ENCODE measurements at places on chromosomes 4 and X.
A peak's percentile ranks its signal among the peaks of the same experiment; 100 is the strongest.

DNA sequence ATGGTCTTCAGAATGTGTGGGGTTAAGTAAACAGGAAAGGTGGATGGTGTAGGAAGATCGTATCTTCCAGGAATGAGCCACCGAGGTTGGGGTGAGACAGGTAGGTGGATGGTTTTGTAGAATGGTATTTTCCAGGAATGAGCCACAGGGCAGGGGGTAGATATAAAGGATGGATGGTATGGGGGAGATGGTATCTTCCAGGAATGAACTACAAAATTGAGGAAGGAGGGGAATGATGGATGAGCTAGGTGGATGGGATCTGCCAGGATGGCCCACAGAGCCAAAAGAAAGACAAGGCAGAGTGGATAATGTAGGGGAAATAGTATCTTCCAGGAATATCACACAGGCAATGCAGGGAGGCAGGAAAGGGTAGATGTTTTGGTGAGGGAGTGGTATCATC, 60.0 kb downstream of the MAOA start:
- no peak for DNase-seq
- H3K27me3 ChIP-seq, result no peaks in the 10 kb centered on the region
- no peaks in the 10 kb centered on the region for H3K4me1 ChIP-seq
- H3K27ac ChIP-seq, result no peak overlapping the region

DNA sequence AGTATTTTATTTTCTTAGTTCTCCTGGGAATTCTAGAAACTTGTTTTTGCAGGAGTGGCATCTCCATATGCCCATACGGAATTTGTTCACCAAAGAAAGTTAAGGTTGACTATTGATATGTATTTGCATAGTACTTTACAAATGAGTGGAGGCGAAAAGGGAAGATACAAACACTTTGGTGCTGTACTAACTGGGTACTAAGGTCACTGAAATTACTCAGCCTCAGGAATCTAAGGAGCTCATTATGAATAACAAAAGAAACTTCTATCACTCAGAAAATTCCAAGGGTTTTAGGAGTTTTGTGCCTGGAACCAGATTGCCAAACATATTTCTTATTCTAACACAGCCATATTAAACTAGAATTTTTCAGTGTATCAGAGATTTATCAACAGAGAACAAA, 27.4 kb upstream of the TMPRSS11B start:
- H3K27me3 ChIP-seq, result no peaks in the 10 kb centered on the region
- no peak overlapping the region for H3K4me3 ChIP-seq
- DNase-seq, result peak; percentile 77

DNA sequence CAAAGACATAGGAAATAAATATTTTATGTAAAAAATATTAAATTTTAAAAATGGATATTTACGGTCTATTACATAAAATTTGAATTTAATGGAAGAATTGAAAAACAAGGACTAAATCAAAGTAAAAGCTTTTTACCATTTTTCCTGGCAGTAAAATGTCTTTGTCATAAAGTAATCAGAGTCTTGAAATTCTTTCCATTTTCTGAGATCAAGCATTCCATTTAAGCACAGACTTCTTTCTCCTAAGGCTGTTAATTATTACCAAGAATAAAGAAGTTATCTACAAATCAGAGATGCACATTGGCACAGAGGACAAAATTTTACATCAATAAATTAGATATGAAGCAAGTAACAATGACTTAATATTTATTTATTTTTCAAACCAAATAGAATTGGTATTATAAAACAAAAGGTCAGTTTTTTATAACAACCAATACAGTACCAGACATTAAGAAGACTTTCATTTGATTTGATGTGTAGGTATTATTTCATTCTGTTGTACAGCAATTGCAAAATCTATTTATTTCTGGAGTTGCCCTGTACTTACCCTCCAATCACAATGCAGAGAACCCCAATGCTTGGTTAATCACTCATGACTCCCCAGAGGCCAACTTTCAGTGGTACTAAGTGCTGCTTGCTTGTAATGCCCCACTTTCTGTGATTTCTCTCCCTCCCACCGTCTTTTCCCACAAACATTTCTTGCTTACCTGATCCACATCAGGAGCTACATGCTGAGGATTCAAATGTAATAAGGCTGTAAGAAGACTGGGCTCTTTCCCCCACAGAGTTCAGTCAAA, 254.6 kb downstream of the GASK1B start:
- H3K36me3 ChIP-seq, result no peaks in the 10 kb centered on the region
- no peaks in the 10 kb centered on the region for H3K27me3 ChIP-seq
- no peaks in the 10 kb centered on the region for H3K4me1 ChIP-seq
- DNase-seq, result no peak
- no peak overlapping the region for H3K27ac ChIP-seq
- H3K4me3 ChIP-seq, result no peak overlapping the region

DNA sequence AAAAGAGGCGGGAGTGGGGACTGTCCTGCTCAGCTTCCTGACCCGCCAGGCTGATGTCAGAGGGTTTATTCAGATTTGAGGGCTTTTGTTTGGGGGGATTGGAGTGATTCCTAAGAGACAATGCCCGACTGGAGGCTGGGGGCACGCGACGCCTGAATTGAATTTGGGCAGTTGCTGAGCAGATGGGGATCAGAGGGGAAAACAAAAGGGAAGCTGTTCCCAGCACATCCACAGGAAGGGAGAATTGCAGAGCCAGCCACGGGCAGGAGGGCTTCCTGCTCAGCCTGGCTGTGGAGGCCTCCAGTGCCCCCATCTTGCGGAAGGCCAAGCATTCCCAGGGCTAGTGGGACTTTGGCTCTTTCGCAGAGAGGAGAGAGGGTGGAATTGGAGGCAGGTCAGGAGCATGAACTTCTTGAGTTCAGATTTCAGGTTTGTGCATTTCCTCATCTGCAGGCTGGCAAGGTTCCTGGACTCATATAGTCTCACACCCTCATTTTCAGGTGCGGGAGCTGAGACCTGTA, 162.8 kb downstream of the NHS start:
- no peak overlapping the region for H3K27ac ChIP-seq
- no peak overlapping the region for H3K4me3 ChIP-seq
- no peaks in the 10 kb centered on the region for H3K4me1 ChIP-seq
- H3K27me3 ChIP-seq, result no peaks in the 10 kb centered on the region
- H3K36me3 ChIP-seq, result no peaks in the 10 kb centered on the region
- no peak for DNase-seq

GRCh38 chr4:26484032-26484515, 6.2 kb downstream of the CCKAR start:
- H3K36me3 ChIP-seq, result no peaks in the 10 kb centered on the region
- no peaks in the 10 kb centered on the region for H3K4me1 ChIP-seq
- H3K27me3 ChIP-seq, result no peaks in the 10 kb centered on the region
- H3K27ac ChIP-seq, result no peak overlapping the region
- no peak overlapping the region for H3K4me3 ChIP-seq

- H3K36me3 ChIP-seq, result no peaks in the 10 kb centered on the region
- no peaks in the 10 kb centered on the region for H3K4me1 ChIP-seq
- no peaks in the 10 kb centered on the region for H3K27me3 ChIP-seq
- no peak overlapping the region for H3K4me3 ChIP-seq
- DNase-seq, result no peak
These were observed 1067.7 kb upstream of the PABPC4L start for GRCh38 chr4:135269125-135269890.

DNA sequence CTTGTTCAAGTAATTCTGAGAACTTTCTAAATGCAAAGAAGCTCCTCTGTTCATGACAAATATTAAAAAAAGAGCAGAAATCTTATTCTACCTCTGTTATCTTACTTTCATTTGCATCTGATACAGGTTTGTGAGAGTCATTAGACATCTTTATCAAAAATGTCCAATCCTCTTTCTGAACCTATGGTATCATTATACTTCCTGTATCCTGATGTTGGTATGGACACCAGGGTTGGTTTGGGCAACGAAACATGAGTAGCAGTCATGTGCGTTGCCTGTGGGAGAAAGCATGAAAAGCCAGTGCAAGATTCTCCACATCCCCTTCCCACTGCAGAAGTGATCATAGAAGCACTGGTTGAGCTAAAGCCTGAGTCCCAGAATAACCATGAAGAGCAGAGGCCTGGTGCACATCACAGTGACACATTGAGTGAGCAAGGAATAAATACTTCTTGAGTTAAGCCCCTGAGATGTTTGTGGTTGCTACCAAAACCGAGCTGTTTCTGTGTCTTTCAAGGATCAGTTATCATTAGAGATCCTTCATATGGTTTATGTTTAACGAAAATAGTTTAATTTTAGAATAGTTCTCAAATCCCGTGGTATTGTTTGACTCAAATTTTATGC, 197.2 kb downstream of the BANK1 start:
- no peak overlapping the region for H3K27ac ChIP-seq
- no peaks in the 10 kb centered on the region for H3K4me1 ChIP-seq
- no peak for DNase-seq
- H3K4me3 ChIP-seq, result no peak overlapping the region
- H3K36me3 ChIP-seq, result no peaks in the 10 kb centered on the region

DNA sequence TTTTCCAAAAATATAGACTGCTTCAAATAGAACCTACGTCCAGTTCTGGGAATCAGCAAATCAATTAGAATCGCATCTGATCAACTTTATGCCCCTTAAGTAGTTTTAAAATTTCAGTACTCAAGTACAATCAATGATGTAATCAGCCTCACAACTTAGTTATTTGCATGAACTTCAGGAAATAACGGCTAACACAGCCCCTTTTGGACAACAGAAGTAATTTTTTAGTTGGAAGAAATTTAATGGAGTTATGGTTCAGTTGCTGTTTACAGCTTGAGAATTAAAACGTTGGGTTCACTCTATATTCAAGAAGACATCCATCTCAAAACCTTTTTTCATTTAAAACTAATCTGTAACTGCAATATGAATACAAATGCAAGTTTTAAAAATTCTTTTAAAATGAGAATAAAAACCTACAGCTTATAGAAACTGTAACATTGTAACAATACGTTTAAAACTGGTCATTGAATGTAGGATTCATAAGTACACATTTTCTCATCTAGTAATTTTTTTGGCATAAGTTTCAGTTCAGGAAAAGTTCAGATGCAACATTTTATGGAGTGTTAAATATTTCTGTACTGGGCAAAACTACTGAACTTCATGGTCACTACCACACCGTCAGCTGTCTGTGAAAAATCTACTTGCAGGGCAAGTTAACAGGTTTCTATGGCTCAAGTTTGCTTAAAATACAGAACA, 956 bp downstream of the TAPT1 start:
- H3K4me3 ChIP-seq, result peak overlapping the region; percentile 41
- DNase-seq, result no peak
- H3K27me3 ChIP-seq, result no peaks in the 10 kb centered on the region
- H3K4me1 ChIP-seq, result peaks cover 4% of the 10 kb centered on the region
- no peaks in the 10 kb centered on the region for H3K36me3 ChIP-seq

GRCh38 chr4:83093060-83093640, 21.4 kb downstream of the PLAC8 start:
- H3K4me1 ChIP-seq, result no peaks in the 10 kb centered on the region
- no peaks in the 10 kb centered on the region for H3K27me3 ChIP-seq
- no peaks in the 10 kb centered on the region for H3K36me3 ChIP-seq
- H3K27ac ChIP-seq, result no peak overlapping the region
- peak; percentile 77 for DNase-seq

DNA sequence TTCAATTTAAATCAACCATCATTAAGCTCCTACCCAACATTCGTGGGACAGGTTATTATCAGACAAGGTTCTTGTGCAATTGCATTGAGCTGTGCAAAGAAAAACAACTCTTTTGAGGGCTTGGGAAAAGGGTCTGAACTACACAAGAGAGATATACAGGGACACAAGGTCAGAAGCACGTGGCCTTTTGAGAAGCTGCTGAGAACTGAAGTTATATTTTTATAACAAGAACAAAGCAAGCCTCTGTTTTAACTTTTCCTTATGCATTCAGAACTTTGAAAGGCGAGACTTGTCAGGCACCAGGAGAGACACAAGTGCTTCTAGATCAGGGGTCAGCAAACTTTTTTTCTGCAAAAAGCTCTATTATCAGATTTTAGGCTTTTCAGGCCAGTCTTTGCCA, 274.8 kb upstream of the VCX start:
- no peak overlapping the region for H3K27ac ChIP-seq
- no peak overlapping the region for H3K4me3 ChIP-seq
- H3K36me3 ChIP-seq, result no peaks in the 10 kb centered on the region
- no peak for DNase-seq
- no peaks in the 10 kb centered on the region for H3K27me3 ChIP-seq
- no peaks in the 10 kb centered on the region for H3K4me1 ChIP-seq

GRCh38 chr4:20809812-20810211, 109.6 kb downstream of the PACRGL start:
- H3K27me3 ChIP-seq, result no peaks in the 10 kb centered on the region
- peak; percentile 57 for DNase-seq
- H3K27ac ChIP-seq, result no peak overlapping the region
- no peaks in the 10 kb centered on the region for H3K4me1 ChIP-seq

DNA sequence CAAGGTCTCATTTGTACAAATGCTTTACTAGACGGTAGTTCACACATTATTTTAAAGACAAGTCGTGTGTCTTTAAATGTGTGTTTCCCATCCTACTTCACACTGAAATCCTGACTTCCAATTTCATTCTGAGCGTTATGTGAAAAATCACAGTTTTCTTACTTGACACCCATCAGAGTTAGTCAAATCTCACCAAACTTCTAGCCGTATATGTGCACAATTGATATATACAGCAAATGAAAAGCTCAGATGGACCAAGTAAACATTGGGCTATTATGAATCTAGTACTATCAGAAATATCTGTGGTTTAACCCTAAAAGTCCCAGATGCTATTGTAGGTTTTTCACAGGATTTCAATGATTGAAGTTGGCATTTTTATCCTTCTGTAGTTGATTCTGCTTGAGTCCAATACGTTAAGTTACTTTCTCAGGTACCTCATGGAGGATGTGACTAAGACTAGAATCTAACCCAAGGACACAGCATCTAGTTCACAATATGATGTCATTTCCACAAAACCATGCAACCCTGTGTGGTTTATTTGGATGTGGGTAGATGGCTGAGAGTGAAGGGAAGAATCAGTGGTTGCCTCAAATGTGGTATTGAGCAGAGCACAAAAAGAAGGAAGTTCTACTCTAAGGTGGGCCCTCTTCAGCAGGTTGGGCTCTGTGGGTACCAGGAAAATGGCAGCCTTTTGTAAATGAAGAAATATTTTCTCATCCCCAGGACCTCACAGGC, 22.1 kb upstream of the TRIM60 start:
- no peak overlapping the region for H3K27ac ChIP-seq
- H3K4me3 ChIP-seq, result no peak overlapping the region
- no peaks in the 10 kb centered on the region for H3K36me3 ChIP-seq
- H3K4me1 ChIP-seq, result no peaks in the 10 kb centered on the region

- DNase-seq, result no peak
- no peak overlapping the region for H3K4me3 ChIP-seq
- no peak overlapping the region for H3K27ac ChIP-seq
- H3K27me3 ChIP-seq, result no peaks in the 10 kb centered on the region
- no peaks in the 10 kb centered on the region for H3K36me3 ChIP-seq
- peaks cover 8% of the 10 kb centered on the region for H3K4me1 ChIP-seq
These were observed 45.0 kb downstream of the APBB2 start for GRCh38 chr4:41169256-41169800.

GRCh38 chr4:109548655-109549054, 11.4 kb upstream of the MCUB start:
- no peak for DNase-seq
- H3K36me3 ChIP-seq, result no peaks in the 10 kb centered on the region
- no peaks in the 10 kb centered on the region for H3K27me3 ChIP-seq
- no peak overlapping the region for H3K27ac ChIP-seq

- DNase-seq, result no peak
- H3K4me3 ChIP-seq, result no peak overlapping the region
- no peaks in the 10 kb centered on the region for H3K4me1 ChIP-seq
- H3K36me3 ChIP-seq, result no peaks in the 10 kb centered on the region
- H3K27me3 ChIP-seq, result no peaks in the 10 kb centered on the region
These were observed 33.6 kb upstream of the MSN start for GRCh38 chrX:65633826-65634225.

Measured in mesendoderm (in vitro differentiated cells).